Testis (tissue), 5 donors: ENCODE measurements at places on chromosomes 5 and 9. TPM values are rescaled to one million over a fixed set of nuclear protein-coding genes. Genes with fewer than 3 reads are reported as not detected.

The FOCAD gene
- 38.7 TPM for total RNA-seq

The TMEM245 gene
- 67.6 TPM for total RNA-seq

The SPATA31E1 gene
- total RNA-seq = 4.6 TPM

The CRB2 gene
- 0.63 TPM for total RNA-seq

The MARVELD2 gene
- 6.9 TPM for total RNA-seq

The IFNA21 gene
- not detected for total RNA-seq

The PHF19 gene
- total RNA-seq = 41.7 TPM
